Neural crest cell (in vitro differentiated cells): ENCODE measurements at places on chromosomes 2 and 18. TPM values are rescaled to one million over a fixed set of nuclear protein-coding genes. Genes with fewer than 3 reads are reported as not detected.

- H3K4me1 ChIP-seq: peaks cover 10% of the 10 kb centered on the region
- H3K27ac ChIP-seq: no peak overlapping the region
- H3K27me3 ChIP-seq: no peaks in the 10 kb centered on the region
- no peak overlapping the region for H3K4me3 ChIP-seq
- DNase-seq: no peak
These were observed 514.4 kb downstream of the MBD2 start for GRCh38 chr18:53710080-53710479.

- no peak overlapping the region for H3K27ac ChIP-seq
- no peak for DNase-seq
- H3K4me3 ChIP-seq: peak overlapping the region; percentile 8
- peaks cover 27% of the 10 kb centered on the region for H3K4me1 ChIP-seq
- no peaks in the 10 kb centered on the region for H3K27me3 ChIP-seq
- H3K36me3 ChIP-seq: no peaks in the 10 kb centered on the region
These were observed 53.0 kb downstream of the KLF7 start for GRCh38 chr2:207112785-207113184.

DNA sequence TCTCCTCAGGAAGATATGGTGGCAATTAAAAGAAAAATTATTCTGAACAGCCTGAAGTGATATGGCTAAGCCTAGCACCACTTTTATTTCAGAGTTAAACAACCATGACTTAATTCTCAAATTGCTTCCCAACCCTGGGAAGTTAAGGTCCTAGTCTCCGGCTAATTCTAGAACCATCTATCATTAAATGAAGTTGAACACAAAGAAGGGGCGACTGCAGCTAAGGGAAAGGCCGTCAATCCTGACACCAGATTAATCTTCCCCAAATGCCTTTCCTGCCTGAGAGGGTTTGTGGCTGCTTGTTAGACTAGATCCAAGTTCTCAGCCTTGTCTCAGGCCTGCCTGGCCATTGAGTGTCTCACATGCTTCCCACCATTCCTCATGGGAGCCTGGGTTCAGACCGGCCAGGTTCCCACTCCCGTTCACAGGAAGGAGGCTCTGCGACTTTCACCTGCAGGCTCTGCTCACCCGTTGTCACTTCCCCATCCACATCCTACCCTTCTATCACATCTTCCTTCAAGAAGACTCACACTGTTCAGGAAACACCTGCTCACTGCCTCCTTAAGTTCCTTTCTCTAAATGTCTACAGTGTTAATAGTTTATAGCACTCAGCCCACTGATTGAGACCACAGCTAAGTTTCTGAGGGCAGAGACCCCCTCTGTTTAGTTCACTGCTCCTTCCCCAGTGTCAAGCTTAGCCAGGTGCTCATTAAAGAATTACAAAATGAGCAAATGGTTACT, 282.9 kb upstream of the REV1 start:
- H3K27me3 ChIP-seq: no peaks in the 10 kb centered on the region
- DNase-seq: no peak
- no peak overlapping the region for H3K4me3 ChIP-seq

- no peaks in the 10 kb centered on the region for H3K27me3 ChIP-seq
- H3K27ac ChIP-seq: no peak overlapping the region
These were observed 90.6 kb downstream of the MDH1 start for GRCh38 chr2:63679252-63679855.

GRCh38 chr18:76544511-76545345, 49.7 kb upstream of the ZNF516 start:
- H3K27ac ChIP-seq: no peak overlapping the region
- no peaks in the 10 kb centered on the region for H3K27me3 ChIP-seq
- DNase-seq: no peak
- peaks cover 3% of the 10 kb centered on the region for H3K36me3 ChIP-seq

The PSMA8 gene
- not detected in 2 replicates for total RNA-seq

DNA sequence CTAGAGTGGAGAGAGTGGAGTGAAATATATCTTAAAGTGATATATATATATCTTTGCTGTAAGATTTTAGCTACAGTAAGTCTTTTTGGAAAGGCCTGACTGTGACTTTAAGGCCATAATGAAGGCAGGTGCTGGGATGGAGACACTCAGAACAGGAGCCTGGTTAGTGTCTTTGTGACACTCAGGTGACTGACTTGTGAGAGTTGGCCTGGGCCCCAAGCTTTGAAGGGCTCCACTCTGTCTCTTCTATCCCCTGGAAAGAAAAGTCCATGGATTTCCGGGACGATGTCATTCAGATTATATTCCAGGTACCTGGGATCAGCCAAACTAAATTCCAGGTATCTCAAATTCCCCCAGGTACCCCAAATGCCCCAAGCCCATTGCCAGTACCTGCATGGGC, 276.6 kb downstream of the PDE11A start:
- peaks cover 17% of the 10 kb centered on the region for H3K4me1 ChIP-seq
- no peaks in the 10 kb centered on the region for H3K36me3 ChIP-seq
- no peak overlapping the region for H3K27ac ChIP-seq
- H3K27me3 ChIP-seq: peaks cover 18% of the 10 kb centered on the region
- H3K4me3 ChIP-seq: no peak overlapping the region

- no peak overlapping the region for H3K4me3 ChIP-seq
- H3K36me3 ChIP-seq: peaks cover 3% of the 10 kb centered on the region
- H3K27ac ChIP-seq: no peak overlapping the region
These were observed 3.0 kb downstream of the LBH start for GRCh38 chr2:30234180-30234971.

DNA sequence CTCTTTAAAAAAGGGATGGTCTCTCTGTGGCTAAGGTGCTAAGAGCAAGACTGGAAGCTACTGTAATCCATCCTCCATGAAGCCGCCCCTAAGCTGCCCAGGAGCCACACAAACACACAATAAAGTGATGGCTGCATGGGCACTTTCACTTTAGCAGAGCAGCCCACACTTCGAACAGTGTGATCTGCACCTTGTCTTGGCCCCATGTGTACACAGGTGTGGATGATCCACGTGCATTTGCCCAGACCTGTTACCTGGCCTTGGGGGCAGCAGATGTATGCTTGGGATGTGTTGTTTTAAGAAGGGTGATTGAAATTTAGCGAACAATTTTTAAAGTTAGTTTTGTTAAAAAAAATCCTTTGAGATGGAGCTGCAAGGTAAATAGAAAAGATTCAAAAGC, 39.9 kb downstream of the TMEM178A start:
- no peak overlapping the region for H3K4me3 ChIP-seq
- no peaks in the 10 kb centered on the region for H3K4me1 ChIP-seq
- no peak overlapping the region for H3K27ac ChIP-seq
- DNase-seq: no peak

- no peak overlapping the region for H3K27ac ChIP-seq
- H3K36me3 ChIP-seq: no peaks in the 10 kb centered on the region
- H3K4me1 ChIP-seq: peaks cover 11% of the 10 kb centered on the region
- H3K4me3 ChIP-seq: no peak overlapping the region
- no peak for DNase-seq
These were observed 60.5 kb upstream of the TMEM200C start for GRCh38 chr18:5955861-5956260.

The CNDP1 gene
- total RNA-seq: 0.56 and 0.59 TPM in 2 replicates

The POTEC gene
- total RNA-seq: not detected in 2 replicates

The AMER3 gene
- 1.3 and 1.4 TPM in 2 replicates for total RNA-seq

DNA sequence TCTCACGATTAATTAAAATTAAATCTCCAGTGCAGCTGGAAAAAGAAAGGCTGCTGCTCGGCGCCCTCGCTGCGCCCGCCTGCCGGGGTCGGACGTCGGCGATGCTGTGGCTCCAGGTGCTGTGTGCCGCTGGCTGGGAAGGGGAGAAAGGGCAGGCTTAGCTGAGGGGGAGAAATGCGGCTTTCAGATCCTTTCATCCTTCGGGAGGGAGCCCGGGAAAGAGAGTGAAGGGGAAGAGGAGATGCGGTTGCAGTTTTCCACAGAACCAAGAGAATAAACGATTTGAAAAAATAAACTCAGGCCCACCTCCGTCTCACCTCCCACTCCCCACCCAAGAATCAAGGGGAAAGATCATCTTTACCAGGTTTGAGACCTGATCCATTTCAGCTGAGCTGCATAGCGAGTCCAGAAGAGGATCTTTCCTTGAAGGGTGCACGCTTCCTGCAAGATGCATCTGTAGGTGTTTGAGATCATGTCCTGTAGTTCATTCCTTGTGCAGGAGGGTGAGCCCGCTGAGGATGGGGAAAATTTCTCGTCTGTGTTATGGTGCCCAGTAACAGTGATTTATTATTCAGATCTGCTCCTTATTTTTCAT, 495 bp downstream of the TMEM169 start:
- H3K4me3 ChIP-seq: peak overlapping the region; percentile 86
- peaks cover 4% of the 10 kb centered on the region for H3K36me3 ChIP-seq
- H3K27ac ChIP-seq: peak overlapping the region; percentile 98

DNA sequence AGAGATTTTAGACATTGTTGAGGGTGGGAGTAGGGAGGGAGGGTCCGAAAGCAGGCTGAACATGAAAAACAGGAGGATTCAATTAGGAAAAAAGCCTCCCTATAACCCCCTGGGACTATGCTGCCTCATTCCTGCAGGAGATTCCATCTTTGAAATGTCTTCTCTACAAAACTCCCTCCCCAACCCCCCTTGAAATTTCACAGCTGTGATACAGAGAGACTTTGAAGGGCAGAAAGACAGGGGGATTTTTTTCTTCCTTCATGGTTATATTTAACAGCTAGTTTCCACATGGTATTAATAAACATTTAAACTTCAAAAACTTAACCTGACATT, 57.6 kb downstream of the TRIB2 start:
- H3K36me3 ChIP-seq: no peaks in the 10 kb centered on the region
- no peak overlapping the region for H3K27ac ChIP-seq
- DNase-seq: no peak
- peaks cover 35% of the 10 kb centered on the region for H3K4me1 ChIP-seq
- no peak overlapping the region for H3K4me3 ChIP-seq

The GPAT2 gene
- total RNA-seq: not detected in 2 replicates

DNA sequence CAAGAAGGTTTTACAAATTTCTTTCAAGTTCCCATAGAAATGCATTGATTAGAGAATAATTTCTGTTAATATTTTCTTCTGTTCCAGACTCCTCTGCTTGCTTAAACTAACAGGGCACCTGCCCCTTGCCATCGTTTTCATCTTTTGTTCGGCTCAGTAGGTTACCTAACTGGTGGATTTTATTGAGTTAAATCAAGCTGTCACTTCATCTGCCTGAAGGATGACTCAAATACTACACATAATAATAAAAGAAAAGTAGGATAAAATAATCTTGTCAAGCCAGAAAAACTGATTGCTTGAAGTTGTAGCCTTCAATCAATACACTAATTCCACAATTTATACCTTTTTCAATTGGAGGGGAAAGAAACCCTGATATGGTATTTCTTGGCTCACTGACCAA, 234.0 kb downstream of the NR4A2 start:
- H3K27me3 ChIP-seq: no peaks in the 10 kb centered on the region
- peaks cover 6% of the 10 kb centered on the region for H3K4me1 ChIP-seq
- H3K36me3 ChIP-seq: peaks cover 3% of the 10 kb centered on the region
- DNase-seq: no peak
- no peak overlapping the region for H3K27ac ChIP-seq

GRCh38 chr2:70778676-70779075, 10.7 kb upstream of the ADD2 start:
- peaks cover 57% of the 10 kb centered on the region for H3K27me3 ChIP-seq
- H3K36me3 ChIP-seq: no peaks in the 10 kb centered on the region
- DNase-seq: no peak
- H3K4me1 ChIP-seq: no peaks in the 10 kb centered on the region

DNA sequence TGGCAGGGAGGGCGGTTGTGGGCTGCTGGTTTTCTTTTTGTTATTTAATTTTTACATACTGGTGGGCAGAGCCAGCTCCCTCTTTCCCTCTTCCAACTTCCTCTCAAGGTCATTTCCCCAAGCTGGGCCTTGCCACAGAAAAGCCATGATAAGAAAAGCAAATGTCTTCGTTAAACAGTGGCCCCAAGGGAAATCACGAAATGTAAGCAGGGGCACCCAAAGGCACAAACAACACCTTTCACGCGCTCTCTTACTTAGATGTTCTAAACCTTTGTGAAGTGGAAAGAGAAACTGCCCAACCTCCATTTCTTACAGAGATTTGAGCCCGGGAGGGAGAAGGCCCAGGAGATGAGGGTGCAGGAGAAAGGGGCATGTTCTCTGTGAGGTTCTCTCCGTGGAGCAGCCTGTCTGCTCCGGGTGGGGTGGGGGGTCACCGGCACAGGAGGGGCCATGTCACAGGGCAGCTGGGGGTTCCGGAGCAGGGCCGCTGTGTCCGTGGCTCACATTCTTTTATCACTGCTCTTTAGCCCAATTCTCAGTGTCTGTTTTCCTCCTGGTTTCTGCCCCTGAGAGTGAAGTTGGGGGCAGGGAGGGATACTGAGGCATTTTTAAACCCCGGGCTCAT, 190.7 kb upstream of the GATA6 start:
- no peak overlapping the region for H3K27ac ChIP-seq
- H3K27me3 ChIP-seq: no peaks in the 10 kb centered on the region
- DNase-seq: no peak
- no peak overlapping the region for H3K4me3 ChIP-seq
- peaks cover 13% of the 10 kb centered on the region for H3K4me1 ChIP-seq
- H3K36me3 ChIP-seq: no peaks in the 10 kb centered on the region

GRCh38 chr2:109324861-109325260, 195.9 kb downstream of the SH3RF3 start:
- no peak overlapping the region for H3K27ac ChIP-seq
- no peak for DNase-seq
- H3K4me3 ChIP-seq: no peak overlapping the region
- H3K36me3 ChIP-seq: peaks cover 3% of the 10 kb centered on the region

The NCKAP5 gene
- total RNA-seq: 22.8 and 27.9 TPM in 2 replicates

The LGALSL gene
- 29.1 and 31.1 TPM in 2 replicates for total RNA-seq

- no peak overlapping the region for H3K4me3 ChIP-seq
- H3K36me3 ChIP-seq: no peaks in the 10 kb centered on the region
- no peaks in the 10 kb centered on the region for H3K27me3 ChIP-seq
- H3K27ac ChIP-seq: no peak overlapping the region
- H3K4me1 ChIP-seq: peaks cover 6% of the 10 kb centered on the region
These were observed 29.8 kb downstream of the KCNE4 start for GRCh38 chr2:223081789-223082188.

- peaks cover 8% of the 10 kb centered on the region for H3K4me1 ChIP-seq
- DNase-seq: no peak
- no peak overlapping the region for H3K27ac ChIP-seq
- no peaks in the 10 kb centered on the region for H3K27me3 ChIP-seq
- no peaks in the 10 kb centered on the region for H3K36me3 ChIP-seq
These were observed 1154.9 kb upstream of the TMEFF2 start for GRCh38 chr2:193349642-193350041.

The AQP12B gene
- not detected in 2 replicates for total RNA-seq

The SERPINB13 gene
- total RNA-seq: not detected in 2 replicates

GRCh38 chr2:4908461-4908860, 783.7 kb upstream of the SOX11 start:
- H3K27ac ChIP-seq: no peak overlapping the region
- no peaks in the 10 kb centered on the region for H3K36me3 ChIP-seq
- H3K4me1 ChIP-seq: peaks cover 23% of the 10 kb centered on the region
- no peak overlapping the region for H3K4me3 ChIP-seq
- no peaks in the 10 kb centered on the region for H3K27me3 ChIP-seq
